ENCODE measurements at places on chromosomes 7 and 10.

DNA sequence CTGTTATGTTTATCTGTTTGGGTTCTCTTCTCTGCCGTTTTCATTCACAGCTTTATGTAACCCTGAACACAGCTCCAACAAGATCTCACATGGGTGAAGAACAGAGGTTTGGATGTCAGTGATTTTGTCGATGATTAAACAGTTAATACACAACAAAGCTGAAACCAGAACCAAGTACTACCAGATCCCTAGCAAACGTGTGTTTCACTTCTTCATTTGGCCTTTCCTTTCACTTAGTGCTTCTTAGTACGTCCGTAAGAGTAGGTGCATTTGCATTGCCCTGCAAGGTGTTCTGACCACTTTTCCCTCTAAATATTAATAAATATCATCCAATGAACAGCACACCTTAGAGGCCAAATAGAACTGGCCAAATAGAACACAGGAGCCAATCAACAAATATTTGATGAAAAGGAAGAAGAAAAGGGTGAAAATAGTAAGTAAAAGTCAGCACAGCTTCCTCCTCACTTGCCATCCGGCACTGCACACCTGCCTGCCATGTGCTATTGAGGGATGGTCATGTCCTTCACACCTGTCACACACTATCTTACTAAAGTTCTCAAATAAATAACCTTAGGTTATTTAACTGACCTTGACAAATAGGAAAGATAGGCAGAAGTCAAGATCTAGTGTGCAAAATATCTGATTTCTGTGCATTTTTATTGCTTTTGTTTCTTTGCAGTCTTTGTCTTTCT, 252.6 kb upstream of the ANKRD30A start:
- DNase-seq, result no peak

GRCh38 chr7:26868841-26869495, 4.6 kb upstream of the SKAP2 start:
- no peak for DNase-seq

GRCh38 chr7:81616951-81617350, 152.9 kb downstream of the HGF start:
- DNase-seq, result no peak

- no peak for DNase-seq
Observed at GRCh38 chr7:289756-290553, at the start of gene FOXL3. TSS of gene FOXL3 (plus strand) at chr7:290170. CDS start at chr7:290170, 0 bp downstream.

DNA sequence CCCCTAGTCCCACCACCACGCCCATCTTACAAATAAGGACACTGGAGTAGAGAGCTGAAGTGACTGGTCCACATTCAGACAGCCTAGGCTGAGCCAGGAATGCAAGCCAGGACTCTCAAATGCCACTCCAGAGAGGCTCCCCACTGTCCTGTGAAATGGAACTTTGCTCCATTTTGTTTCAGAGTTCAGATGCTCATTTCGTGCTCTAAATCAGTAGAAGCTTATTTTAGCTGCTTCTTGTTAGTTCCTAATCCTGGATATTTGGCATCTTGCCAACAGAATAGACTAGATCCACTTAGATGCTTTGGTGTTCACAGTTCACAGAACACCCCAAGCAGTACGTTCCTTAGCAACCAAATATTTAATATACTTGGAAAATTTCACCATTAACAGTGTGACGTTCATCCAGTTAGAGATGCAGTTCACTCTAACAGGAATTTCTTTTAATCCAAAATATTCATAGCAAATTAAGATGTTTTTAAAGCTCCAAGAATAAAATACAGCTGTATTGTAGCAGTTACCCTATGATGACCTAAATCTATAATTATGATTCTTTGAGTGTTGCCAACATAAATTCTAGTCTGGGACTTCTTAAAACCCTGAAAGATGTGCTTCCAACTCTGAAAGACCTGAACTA, 7.3 kb downstream of the MMP21 start:
- no peak for DNase-seq

DNA sequence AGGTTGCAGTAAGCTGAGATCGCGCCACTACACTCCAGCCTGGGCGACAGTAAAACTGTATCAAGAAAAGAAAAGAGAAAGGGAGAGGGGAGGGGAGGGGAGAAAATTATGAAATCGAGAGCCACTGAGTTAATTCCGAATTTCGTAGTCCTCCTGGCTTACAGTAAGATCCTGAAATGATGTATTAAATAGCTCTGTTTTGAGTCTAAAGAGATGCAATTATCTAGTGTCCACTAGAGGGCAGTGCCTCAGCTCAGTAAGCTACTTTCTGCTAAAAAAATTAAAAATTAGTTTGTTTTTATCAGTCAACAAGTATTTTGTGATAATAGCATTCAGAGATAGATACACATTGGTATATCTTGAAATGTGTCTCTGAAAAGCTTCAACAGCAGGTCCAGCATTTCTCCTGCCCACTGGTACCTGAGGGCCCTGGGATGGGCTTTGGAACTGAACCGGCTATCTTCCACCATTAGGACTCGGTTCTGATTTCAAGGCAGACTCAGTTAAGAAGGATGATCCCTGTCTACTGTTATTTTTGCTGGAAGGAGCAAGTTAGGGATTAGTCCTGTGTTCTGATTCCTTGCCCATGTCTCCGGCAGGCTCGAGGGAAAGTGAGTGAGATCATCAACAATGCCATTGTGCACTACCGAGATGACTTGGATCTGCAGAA, 19.5 kb downstream of the TSPAN33 start:
- no peak for DNase-seq

DNA sequence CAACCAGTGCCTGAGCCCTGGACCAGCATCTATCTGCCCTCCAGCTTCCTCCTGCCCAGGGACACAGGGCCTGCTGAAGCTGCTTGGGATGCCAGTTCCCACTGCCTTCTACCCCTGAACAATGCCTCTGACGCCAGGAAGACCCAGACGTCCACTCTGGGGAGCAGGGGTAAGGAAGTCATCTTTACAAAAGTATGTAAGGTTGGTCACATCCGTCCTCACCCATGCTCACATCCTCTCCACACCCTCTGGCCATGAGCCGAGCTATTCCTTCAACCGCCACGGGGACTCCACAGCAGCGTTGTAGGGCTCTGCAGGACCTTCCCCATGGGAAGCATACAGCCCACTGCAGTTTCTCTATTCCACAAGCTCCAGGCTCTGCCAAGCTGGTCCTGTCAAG, 58.5 kb downstream of the CLRN3 start:
- DNase-seq, result no peak

GRCh38 chr10:124996854-124997215, 54.9 kb downstream of the ZRANB1 start:
- no peak for DNase-seq

- DNase-seq, result no peak
Observed at GRCh38 chr10:83921984-83922860, 217.1 kb upstream of the GHITM start.

- no peak for DNase-seq
Observed at GRCh38 chr10:88390041-88390440, 193.1 kb downstream of the RNLS start.

- no peak for DNase-seq
Observed at GRCh38 chr7:49166441-49166840, 242.1 kb downstream of the CDC14C start.

DNA sequence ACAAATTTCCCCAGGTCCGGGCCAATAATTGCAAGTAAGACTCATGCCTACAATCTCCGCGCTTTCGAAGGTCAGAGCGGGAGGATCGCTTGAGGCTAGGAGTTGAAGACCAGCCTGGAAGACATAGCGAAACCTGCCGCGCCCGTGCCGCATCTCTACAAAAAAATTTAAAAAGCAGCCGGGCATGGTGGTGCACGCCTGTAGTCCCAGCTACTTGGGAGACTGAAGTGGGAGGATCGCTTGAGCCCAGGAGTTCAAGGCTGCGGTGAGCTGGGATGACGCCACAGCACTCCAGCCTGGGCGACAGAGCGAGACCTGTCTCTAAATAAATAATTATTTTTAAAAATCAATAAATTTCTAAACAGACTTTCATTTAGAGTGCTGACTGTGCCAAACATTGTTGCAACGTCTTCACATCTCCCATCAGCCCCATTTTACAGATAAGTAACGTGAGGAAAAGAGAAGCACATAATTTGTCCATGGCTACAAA, 494 bp upstream of the CFAP43 start:
- DNase-seq, result no peak

DNA sequence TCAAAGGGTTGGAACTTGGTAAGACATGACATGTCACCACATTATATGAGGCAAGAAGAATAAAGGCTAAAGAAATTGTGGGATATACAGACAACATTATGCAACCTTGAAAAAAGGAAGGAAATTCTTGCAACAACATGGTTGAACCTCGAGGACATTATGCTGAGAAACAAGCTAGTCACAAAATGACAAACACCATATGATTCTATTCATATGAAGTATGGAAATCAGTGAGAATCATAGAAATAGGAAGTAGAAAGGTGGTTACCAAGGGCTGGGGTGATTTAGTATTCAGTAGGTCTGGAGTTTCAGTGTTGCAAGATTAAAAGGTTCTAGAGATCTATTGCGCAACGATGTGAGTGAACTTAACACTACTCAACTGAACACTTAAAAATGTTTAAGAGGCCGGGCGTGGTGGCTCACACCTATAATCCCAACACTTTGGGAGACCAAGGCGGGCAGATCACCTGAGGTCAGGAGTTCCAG, 126.9 kb upstream of the TBX20 start:
- no peak for DNase-seq

DNA sequence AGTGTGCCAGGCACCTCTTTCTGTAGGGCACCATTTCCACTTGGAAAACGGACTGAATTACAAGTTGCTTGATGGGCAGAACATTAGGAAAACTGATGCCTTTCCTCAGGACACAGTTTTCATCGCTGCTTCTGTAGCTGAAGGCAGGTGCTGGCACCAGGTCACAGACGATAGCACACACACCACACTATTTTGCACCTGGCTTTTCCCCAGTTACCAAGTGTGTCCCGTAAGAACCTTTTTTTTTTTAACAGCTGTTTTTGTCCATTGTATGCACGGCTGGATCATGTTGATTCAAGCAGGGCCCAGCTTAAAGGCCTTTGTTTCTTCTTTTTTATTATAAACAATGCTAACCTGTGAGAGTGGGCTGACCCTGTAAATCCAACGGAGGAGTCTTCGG, 1.3 kb upstream of the GET4 start:
- no peak for DNase-seq

DNA sequence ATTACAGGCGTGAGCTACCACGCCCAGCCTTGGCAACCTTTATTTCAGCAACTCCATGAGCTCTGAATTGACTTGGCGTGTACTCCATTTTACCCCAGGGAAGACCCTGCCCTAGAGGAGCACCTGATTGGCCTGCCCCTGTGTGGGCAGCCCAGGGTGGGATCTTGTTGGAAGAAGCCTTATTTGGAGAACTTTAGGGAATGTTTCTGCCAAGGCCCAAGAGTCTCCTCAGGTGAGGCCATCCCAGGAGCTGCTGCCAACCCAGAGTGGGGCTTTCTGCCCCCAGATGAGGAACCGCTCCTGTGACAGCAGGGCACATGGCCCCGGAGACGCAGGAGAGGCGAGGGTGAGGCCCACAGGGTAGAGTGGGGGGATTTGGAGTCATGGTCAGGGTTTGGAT, 42.0 kb downstream of the VWA2 start:
- no peak for DNase-seq

DNA sequence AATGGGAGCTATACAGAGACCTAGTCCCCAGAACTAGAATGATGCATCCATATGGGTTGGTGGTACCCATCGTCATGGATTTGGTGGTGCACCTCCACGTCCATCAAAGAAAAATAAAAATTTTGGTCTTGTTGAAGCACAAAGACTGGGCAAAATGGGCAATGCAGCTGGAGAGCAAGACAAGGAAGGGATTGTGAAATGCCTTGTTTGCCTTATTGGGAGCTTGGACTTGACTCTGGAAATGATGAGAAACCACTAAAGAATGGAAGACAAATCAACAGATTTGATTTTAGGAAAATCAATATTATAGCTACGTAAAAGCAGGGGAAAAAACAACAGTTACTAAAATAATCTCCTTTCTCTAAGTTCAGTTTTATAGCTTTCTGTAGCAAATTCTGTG, 150.9 kb downstream of the CPED1 start:
- no peak for DNase-seq

- DNase-seq, result no peak
Observed at GRCh38 chr10:25888627-25889026, 45.4 kb upstream of the MYO3A start.

- no peak for DNase-seq
Observed at GRCh38 chr10:3784510-3785250, at the start of gene KLF6. TSS of gene KLF6 (minus strand) at chr10:3785209. CDS start at chr10:3785014, 195 bp downstream.

DNA sequence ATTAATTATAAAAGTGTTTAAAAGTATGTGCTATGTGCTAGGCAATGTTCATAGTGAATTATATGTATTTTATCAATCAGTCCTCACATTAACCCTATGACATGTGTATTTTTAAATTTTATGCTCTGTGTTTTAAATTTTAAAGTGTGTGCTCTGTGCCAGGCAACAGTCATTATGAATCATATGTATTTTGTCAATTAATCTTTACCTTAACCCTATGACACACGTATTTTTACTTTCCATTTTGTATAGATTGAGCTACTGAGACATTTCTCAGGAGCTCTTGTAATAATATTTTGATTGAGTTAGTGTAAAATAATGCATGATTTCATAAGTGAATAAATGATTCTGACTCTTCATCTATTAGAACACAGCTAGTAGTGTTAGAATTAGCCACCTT, 117.8 kb downstream of the THSD7A start:
- DNase-seq, result no peak

DNA sequence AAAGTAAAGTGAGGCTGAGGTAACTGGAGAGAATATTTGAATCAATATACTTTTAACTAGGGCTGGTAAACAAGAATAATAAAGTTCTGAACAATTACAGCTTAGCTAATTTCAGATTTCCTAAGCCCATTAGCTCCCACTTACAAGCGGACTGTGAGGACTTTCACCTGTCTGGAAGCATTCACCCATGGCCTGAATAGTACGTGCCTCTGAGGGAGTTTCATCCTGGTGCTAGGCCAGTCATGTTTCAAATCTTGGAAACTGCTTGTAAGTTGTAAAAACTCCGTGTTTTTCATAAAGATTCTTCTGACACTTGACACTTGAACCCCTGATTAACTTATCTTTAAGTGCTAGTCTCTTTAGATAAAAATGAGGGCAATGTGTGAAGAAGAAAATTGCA, 975.2 kb upstream of the GHITM start:
- no peak for DNase-seq

- DNase-seq, result no peak
Observed at GRCh38 chr7:23184709-23185359, 3.0 kb downstream of the NUP42 start.

DNA sequence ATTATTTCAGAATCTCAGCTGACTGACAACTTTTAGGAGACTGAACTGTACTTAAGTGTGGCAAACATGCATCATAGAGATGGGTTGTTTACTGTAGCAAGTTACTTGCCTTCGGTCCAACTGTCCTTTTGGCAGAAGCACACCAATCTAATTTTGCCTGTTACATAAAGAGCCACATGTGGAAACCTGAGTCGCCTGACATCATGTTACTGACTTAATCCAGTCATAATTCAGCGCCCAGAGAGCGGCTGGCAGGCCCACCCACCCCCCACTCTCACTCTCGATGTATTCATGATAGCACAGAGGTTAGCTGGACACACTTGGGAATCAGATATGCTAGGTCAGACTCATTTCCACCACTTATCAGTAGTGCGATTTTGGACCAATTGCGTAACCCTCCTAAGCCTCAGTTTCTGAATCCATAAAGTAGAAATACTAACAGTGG, 57.3 kb upstream of the CAPZA2 start:
- DNase-seq, result no peak

- DNase-seq, result no peak
Observed at GRCh38 chr7:153010416-153010815, 250.9 kb downstream of the ACTR3B start.

GRCh38 chr10:86804805-86805204, 48.4 kb downstream of the BMPR1A start:
- no peak for DNase-seq

- no peak for DNase-seq
Observed at GRCh38 chr7:12715372-12716133, 28.1 kb downstream of the ARL4A start.
